Panc1 (cell line): ENCODE measurements at places on chromosomes 7 and 10. TPM values are rescaled to one million over a fixed set of nuclear protein-coding genes. Genes with fewer than 3 reads are reported as not detected.

GRCh38 chr10:110533149-110533548 lies 34.3 kb upstream of the SMC3 start:
- DNase-seq = no peak

Gene LDB3
- 0.15 TPM for total RNA-seq

GRCh38 chr7:1733206-1733907 lies 63.3 kb downstream of the ELFN1 start:
- DNase-seq = no peak

DNA sequence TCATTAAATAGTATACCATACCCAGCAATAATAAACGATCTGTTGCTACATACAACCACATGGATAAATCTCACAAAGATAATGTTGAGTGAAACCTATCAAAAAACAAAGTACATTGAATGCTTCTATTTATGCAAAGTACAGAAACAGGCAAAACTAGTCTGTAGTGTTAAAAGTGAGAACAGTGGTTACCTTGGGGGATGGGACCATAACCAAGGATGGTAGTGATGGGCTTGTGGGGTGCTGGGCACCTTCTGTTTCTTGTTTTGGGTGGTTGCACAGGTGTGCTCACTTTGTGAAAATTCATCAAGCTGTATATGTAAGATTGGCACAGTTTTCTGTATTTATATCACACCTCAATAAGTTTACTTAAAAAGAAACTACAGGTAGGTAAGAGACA lies 105.7 kb downstream of the ATE1 start:
- DNase-seq = no peak

DNA sequence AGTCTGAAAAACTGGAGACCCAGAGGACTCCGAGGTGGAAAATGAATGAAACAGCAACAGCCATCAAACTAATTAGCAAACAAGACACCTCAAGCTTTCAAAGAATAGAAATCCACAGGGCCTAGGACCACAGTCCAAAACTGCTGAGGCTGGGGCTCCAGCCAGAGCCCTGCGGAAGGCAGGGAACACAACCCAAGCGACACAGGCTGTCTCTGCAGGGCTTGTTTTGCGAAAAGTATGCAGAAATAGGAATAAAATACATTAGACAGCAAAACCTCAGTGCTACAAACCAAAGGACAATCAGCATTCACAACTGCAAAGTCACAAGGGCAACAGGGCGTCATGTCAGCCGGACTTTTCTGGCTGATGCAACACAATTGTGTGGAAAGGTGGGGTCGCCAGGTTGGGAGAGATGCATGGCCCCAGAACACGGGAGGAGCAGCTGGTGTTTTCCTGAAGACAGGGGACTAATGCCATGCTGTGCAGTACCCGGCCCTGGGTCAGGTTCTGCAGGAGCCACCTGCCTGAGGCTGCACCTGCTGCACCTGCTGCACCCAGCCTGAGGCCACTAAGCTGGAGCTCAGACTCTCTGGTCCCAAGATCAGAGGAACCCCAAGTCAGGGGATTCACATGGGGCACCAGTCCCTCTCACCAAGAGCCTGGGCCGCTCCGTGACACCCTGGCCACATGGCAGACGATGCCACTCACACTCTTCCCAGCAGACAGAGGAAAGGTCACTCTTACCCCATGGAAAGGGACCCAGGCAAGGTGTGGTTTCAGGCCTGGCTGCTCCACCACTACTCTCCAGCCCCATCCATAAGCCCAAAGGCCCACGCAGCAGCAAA lies 74.2 kb downstream of the MAD1L1 start:
- DNase-seq = no peak

Gene AMPH
- not detected for total RNA-seq

GRCh38 chr10:88205842-88206446 lies 342.5 kb downstream of the PTEN start:
- DNase-seq = no peak

DNA sequence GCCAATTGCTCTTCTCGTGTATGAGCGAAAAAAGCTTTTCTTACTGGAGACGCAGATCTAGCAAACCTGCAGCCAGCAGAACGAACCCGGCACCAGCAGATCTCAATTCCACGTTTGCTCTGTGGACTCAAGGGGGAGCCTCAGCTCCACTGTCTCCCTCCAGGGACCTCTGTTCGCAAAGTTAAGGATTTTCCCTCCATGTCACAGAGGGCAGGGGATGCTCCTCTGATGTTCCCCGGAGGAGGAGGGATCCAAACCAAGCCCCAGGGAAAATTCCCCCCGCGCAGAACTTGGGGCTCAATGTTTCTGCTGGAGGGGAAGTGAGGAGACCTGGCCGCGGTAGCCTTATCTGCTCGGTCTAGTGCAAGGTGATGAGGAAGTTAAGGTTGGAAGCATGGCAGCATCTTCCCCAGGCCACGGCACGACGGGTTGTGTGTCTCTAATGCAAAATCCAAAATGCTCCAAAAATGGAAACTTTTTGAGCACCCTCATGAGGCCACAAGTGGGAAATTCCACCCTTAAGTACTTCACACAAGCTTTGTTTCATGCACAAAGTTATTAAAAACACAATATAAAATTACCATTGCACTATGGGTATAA lies 9.0 kb downstream of the IQCE start:
- no peak for DNase-seq

Gene GPRIN2
- total RNA-seq = 12.9 TPM

DNA sequence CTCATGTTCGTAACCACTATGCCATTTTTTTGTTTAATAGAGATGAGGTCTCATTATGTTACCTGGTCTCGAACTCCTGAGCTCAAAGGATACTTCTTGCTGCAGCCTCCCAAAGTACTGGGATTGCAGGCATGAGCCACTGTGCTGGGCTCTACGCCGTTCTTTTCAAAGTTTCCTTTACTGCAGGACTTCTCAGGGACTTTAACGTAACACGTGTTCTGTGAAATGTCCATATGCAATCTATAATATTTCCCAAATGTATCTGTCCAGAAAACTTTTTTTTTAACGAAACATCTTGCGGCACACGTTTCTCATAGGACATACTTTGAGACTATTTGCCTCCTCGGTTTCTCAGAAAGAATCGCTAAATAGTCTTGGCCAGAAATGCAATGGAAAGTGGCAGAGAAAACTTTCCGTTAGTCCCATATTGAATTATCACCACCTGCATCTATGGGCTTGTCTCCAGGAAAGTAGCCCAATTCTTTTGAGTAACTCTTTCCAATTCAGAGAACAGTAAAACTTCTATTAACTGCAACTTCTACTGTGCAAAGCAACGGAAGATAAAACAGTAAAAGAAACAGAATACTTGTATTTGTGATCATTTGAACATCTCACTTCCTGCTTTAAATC lies 96.3 kb downstream of the ELMO1 start:
- DNase-seq = no peak

Gene PTPN20
- 9.5 TPM for total RNA-seq

DNA sequence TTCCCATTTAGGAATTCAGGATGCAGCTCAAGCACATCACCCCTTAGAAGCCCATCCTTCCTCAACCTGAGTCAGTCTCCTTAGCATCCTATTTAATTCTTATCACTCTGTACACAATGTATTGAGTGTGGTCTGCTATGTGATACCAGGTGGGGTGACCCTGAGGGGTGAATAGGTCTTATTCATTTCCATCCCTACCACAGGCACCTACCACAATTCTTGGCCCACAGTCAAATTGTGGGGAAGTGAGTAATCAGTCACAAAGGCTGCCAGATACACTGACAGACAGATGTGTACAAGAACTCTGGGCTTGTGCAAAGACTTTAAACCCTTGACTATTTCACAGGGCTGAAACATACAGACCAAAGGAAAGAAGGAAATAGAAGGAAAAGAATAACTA lies 560.5 kb downstream of the PARD3 start:
- peak; percentile 41 for DNase-seq

Gene HABP2
- 0.13 TPM for total RNA-seq

DNA sequence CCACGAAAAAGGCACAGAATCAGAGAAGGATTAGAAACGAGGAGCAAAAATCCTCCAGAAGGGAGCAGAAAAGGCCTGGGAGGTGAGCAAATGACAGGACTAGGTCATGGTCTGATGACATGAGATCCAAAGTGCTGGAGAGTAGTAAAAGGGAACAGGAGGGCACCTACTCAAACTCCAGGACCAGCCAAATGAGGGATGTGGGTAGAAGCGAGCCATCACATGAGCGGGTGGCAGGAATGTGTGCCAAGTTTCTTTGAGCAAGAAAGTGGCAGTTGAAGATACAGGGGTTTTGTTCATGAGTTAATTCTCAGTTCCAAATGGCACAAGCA lies 112.6 kb downstream of the RNF32 start:
- no peak for DNase-seq
